ENCODE measurements at places on chromosomes 5 and 9.
A peak's percentile ranks its signal among the peaks of the same experiment; 100 is the strongest.

DNA sequence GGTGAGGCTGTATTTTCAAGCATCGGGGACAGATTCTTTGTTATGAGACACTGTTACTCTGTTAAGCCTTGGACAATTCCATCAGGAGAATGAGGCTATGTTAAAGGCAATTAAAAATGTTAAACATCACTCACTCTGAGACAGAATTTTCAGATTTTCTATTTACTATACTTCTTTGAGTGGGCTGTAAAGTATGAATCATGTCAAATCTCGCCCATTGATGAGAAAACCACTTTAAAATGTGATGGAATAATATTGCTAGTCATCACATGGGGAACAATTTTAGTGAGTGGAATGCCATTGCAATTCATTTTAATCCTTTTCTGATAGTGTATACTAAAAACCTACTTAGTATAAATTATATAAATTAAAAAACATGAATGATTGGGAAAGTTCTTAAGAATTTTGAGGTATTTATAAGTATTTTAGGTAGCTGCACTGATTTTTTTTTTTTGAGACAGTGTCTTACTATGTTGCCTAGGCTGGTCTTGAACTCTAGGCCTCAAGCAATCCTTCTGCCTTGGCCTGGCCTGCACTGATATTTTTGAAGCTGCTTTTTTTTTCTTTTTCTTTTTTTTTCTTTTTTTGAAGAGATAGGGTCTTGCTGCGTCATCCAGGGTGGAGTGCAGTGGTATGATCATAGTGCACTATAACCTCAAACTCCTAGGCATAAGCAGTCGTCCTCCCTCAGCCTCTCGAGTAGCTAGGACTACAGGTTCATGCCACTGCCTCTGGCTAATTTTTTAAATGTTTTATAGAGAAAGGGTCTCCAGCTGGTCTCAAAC, 73.2 kb downstream of the KIAA1958 start:
- DNase-seq = no peak

DNA sequence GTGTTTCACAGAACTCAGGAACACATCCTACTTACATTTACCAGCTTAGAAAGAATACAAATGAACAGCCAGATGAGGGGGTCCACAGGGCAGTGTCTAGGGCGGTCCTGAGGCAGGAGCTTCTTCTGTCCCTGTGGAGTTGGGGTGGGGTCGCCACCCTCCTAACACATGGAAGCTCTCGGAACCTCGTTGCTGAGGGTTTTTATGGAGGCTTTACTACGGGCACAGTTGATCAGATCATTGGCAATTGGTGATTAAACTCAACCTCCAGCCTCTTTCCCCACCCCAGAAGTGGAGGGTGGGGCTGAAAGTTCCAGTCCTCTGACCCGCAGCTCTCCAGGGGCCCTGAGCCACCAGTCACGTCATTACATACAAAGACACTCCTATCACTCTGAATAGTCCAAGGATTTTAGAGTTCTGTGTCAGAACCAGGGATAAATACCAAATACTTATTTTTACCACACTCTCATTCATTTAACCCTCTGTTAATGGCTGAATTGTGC, 156.9 kb downstream of the COL23A1 start:
- DNase-seq = no peak

GRCh38 chr5:178644826-178645545, 18.1 kb upstream of the CLK4 start:
- peak; percentile 58 for DNase-seq

GRCh38 chr5:150140830-150141229, 14.8 kb downstream of the PDGFRB start:
- peak; percentile 80 for DNase-seq

- peak; percentile 22 for DNase-seq
Observed at GRCh38 chr9:468766-469426, 254.2 kb downstream of the DOCK8 start.

All from M059J (cell line).